ENCODE measurements at places on chromosomes 3 and 15.

DNA sequence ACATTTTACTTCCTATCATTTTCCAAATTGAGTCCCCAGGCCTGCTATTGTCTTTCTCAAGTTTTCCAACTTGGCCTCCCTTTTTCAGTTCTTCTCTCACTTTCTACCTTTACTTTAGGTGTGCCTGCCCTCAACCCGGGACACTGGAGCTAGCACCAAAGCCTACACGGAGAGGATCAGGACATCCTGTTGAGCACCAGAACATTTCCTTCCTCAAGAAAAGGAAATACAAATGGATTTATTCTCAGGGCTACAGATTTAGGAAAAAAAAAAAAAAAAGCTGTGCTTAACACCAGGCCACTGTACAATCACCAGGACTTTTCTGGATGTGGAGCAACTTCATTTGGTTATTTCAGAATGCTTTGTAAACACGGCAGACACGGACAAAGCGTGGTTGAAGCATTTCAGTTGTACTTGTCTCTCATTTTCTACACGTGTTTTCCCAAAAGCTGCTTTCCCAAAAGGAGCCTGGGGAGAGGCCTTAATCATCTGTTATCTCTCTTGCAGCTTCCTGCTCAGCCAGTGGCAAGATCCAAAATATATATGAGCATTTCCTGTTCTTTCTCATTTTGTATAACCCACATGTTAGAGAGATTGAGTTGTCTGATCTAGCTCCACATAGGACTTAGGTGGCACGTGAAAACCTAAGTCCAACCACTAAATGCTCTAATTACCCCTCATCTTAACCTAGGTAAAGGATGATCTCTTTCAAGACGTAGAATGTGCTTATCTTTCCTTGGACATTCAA lies 15.5 kb upstream of the ATP1B3 start:
- DNase-seq: no peak

DNA sequence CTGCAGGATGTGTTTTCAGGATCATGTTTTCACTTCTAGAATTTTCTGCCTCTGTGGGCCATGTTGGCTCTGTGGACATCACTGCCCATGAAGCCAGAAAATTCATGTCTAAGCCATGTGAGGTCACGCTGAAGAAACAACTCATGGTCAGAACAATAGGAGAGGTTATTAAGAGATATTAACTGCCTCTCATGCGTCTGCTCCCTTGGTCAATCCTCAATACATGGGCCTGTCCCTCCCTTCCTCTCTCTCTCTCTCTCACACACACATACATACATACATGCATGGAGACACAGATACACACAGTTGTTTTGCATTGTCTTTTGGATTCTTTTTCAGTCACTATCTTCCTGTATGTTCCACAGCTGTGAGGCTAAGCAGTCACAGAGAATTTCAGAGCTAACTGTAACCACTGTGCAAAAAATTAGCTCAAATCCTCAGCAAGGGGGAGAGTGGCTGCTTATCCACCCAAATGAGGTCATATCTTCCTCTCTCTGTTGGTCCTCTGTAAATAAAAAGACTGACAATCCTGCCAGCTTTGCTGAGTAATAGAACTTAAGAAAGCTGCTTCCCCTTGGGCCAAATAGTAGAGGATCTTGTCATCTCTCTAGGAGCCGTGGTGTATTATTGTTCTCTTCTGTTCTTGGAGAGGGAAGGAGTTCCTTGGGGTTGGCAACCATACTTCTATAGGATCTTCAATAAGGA lies 45.6 kb downstream of the LRTM1 start:
- DNase-seq: no peak

GRCh38 chr3:139523718-139524117 lies 15.8 kb downstream of the RBP1 start:
- DNase-seq: no peak

DNA sequence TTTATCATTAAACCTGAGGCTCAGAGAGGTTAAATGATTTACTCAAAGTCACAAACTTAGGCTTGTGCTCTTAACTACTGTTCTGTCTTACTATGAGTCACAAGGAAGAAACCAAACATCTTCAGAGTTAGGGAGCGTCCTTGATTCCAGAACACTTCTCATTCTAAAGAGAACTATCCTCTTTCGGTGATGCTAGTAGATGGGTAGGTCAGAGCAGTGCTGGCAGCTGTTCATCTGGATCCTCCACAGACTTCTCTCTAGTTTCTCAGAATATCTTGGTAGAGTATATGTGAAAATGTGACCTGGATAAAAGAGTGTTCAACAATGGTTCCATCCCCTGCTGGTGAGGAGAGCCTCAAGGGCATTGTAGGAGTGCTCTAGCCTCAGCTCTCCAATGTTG lies 3.3 kb downstream of the ARL6IP5 start:
- DNase-seq: no peak

- DNase-seq: no peak
Observed at GRCh38 chr3:50591196-50591741, 20.3 kb downstream of the CISH start.

GRCh38 chr15:84570164-84570735 lies 30.6 kb upstream of the ZSCAN2 start:
- DNase-seq: no peak
